ENCODE measurements at places on chromosomes 1 and 21.

- no peak for DNase-seq
Measured at GRCh38 chr1:165152727-165153126, 203.8 kb downstream of the LMX1A start.

DNA sequence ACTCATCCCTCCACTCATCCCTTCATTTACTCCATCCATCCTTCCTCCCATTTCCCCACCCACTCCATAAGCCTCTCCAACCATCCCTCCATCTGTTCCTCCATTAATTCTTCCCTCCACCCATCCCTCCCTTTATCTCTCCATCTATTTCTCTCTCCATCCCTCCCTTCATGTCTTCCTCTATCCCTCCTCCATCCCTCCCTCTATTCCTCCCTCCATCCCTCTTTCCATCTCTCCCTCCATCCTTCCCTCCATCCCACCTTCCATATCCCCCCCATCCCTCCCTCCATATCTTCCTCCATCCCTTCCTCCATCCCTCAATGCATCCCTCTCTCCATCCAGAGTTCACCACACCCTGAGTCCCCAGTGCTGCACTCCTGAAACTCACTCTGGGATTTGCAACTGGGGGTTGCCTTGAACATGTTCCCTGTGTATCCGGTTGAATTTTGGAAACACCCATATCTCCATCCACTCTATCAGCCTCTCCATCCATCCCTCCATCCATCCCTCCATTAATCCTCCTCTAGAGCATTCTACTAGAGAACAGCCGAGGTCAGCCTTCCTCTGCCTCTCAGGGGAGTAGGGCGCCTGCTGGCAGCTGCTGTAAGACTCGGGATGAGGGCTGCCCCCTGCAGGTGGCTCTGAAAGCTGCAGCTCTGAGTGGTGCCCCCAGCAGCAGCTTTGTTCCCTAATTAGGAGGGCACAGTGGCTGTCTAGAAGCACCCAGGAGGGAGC, 39.4 kb downstream of the ABCG1 start:
- DNase-seq = peak; percentile 88

- no peak for DNase-seq
Measured at GRCh38 chr1:212943393-212943710, 7.0 kb upstream of the VASH2 start.

DNA sequence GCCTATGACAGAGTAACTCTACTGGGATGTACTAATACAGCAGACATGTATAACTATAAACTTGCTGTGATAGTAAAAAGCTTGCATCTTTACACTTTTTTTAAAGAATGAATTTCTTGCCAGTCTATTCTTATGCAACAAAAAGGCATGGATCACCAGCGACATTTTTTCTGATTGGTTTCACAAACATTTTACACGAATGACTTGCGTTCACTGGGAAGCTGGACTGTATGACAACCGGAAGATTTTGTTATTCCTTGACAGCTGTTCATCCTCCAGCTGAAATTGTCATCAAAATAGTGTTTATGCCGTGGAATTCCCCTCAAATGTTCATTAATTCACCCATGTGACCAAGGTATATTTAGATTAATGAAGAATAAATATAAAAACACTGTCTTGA, 131.0 kb downstream of the XPR1 start:
- DNase-seq = no peak

DNA sequence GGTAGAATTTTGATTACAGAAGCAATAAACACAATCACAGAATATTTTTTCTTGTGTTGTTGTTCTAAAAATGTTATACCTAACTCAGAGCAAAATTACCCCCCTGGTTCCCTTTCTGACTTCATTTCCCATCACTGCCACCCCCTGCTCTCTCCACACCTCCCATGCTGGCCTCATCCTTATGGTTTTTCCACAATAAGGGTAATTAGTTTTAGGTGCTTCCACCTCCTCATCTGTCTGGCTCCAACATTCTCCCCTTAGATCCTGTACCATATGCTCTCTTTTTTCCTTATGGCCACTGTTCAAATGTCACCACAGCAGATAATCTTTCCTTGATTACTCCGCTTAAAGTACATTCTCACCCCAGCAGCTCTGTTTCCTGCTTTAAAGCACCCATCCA, 2208.6 kb downstream of the MRPL39 start:
- DNase-seq = no peak

DNA sequence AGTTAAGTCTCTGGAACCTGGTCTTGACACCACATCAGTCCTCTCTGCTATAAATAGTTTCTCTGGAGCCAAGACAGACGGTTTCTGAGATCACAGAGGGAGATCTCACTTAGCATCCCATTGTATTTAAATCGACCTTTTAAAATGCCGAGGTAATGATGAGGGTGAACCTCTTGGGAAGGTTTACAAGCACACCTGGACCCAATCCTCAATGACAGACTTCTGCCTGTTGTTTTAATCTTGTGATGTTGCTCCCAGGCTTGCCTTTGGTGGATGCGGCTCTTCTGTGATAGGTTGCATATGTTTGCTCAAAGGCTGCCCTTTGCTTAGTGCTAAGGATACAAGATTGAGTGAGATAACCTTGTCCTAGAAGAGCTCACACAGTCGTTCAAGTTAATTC, 104.6 kb upstream of the L1TD1 start:
- DNase-seq = no peak

GRCh38 chr1:234530672-234531071, 51.7 kb upstream of the TARBP1 start:
- no peak for DNase-seq

DNA sequence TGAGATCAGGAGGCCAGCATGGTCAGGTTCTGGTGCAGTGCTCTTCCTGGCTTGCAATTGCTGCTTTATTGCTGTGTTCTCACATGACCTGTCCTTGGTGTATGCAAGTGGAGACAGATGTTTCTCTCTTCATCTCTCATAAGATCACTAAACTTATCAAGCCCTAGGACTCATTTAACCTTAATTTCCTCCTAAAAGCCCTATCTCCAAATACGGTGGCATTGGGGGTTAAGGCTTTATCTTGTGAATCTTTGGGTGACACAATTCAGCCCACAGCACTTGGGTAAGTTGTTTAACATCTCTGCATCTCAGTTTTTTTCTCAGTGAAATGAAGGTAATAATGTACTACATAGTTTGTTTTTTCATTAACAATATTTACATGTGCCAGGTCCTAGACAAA, 152.4 kb downstream of the RWDD3 start:
- DNase-seq = no peak

- no peak for DNase-seq
Measured at GRCh38 chr1:60558236-60558635, 484.7 kb upstream of the C1orf87 start.

DNA sequence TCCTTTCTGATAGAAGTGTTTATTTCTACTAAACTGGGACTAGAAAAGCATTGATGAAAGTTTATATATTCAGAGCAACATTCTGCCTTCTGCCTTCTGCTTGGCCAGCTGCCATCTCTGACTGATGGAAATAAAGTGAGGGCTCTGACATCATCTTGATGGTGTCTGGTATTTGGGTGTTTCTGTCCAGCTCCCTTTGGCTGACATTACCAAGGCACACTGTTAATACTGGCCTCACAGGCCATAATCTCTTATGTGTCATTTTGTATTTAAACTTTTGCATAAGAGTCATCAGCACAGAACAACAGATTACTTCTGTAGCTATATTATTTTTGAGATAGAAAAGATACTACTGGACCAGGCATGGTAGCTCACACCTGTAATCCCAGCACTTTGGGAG, 216.9 kb downstream of the RYR2 start:
- no peak for DNase-seq

- DNase-seq = no peak
Measured at GRCh38 chr1:89823679-89824292, 3.0 kb downstream of the LRRC8D start.

DNA sequence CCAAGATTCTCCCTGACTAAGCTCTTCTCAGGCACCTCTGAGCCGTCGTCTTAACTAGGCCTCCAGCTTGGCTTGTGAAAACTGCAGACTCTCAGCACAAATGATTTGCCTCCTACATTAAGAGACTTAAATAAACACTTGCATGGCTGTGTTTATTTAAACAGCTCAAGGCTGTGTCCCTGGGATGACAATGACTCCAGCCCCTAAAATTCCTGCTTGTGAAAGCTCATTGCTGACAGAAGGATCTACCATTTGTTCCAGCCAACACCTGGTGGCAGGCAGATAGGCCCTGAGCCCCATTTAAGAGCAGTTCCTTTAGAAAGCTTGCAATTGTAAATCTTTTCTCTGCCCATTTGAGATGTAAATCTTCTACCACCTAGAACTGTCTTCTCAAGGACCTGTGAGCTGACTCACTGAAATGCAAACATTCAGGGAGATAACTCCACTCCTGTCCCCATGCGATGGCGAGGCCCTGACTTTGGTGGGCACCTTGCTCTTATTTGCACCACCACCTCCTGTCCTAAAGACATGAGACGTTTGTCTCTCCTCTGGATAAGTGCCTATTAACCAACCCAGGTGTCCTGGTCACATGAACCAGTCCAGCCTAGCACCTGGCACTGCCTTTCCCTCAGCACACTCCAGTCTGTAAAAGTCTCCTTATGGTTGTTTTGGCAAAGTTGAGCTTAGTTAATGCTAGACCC, 15.1 kb upstream of the PCP4 start:
- DNase-seq = no peak

GRCh38 chr1:234730770-234731568, 121.0 kb upstream of the IRF2BP2 start:
- peak; percentile 68 for DNase-seq

- DNase-seq = peak; percentile 86
Measured at GRCh38 chr21:42513985-42514882, 582 bp downstream of the SLC37A1 start.

- DNase-seq = peak; percentile 76
Measured at GRCh38 chr1:67626090-67626860, 58.7 kb upstream of the GADD45A start.

DNA sequence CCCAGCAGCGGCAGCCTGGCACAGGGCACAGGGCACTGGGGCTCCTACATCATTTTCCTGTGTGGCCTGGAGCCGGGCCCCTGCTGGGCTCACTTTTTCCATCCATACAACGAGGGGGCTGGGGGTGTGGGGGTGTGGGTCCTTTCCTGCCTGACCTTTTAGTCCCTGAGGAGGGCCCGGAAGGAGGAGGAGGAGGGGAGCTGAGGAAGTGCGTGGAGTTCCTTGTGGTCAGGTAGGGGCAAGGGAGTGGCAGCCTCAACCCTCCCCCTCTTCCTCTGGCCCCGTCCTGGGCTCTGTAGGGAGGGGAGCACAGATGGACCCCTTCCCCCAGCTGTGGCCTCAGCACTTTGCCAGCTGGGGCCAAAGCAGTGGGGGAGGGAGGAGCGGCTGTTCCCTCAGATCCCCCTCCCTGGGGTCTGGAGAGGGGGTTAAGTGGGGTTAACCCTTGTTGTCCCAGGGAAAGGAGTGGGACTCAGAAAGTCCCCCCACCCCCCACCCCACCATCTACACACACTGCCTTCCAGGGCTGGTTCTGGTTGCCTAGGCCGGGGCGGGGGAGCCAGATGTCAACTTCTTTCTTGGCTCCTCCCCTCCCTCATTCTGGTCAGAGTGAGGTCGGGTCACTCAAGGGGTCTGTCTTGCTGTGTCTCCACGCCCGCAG, 5.7 kb downstream of the NTRK1 start:
- no peak for DNase-seq

DNA sequence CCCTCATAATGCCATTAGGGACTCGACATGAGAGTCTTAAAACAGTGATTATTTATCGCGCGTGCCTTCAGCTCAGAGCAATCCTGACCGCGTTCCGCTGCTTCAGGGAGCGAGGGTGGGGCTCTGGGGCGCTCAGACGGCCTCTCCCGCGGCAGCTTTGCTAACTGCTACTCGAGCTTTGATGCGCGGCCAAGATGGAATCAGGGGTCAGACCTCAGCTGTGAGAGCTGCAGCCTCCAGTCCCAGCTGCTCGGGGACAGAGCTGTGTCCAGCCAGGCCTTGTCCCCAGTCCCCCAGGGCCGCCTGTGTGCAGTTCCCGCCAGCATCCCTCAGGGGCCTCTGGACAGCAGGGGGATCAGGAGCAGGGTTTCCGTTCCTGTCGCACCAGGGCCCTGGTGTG, 104.6 kb upstream of the TTC34 start:
- no peak for DNase-seq

Measured in suppressor macrophage treated with lipopolysaccharide for 1 hour (primary cell).